CD14-positive monocyte (primary cell): ENCODE measurements at places on chromosomes 6 and 20. TPM values are rescaled to one million over a fixed set of nuclear protein-coding genes. Genes with fewer than 3 reads are reported as not detected.
A peak's percentile ranks its signal among the peaks of the same experiment; 100 is the strongest.

- DNase-seq, result peak; percentile 31
Observed at GRCh38 chr6:5398530-5398929, 137.2 kb downstream of the FARS2 start.

MYMX gene
- polyA plus RNA-seq, result not detected

DNA sequence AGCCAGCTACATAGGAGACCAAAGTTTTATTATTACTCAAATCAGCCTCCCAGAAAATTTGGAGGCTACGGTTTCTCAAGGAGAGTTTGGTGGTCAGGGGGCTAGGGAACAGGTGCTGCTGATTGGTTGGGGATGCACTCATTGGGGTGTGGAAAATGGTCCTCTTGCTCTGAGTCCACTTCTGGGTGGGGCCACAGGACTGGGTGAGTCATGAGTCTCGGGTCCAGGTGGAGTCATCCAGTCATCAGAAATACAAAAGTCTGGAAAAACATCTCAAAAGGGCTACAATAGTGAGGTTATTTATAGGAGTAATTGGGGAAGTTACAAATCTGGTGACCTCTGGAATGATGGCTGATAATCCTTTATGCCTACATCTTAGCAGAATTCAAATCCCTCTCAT lies 54.3 kb upstream of the SLC22A16 start:
- DNase-seq, result no peak

GRCh38 chr6:88749849-88750248 lies 213.6 kb downstream of the RNGTT start:
- DNase-seq, result no peak

- no peak for DNase-seq
Observed at GRCh38 chr6:7887278-7887991, 23.2 kb downstream of the TXNDC5 start.
